ENCODE measurements at places on chromosomes 5 and 9. TPM values are rescaled to one million over a fixed set of nuclear protein-coding genes. Genes with fewer than 3 reads are reported as not detected.
A peak's percentile ranks its signal among the peaks of the same experiment; 100 is the strongest.

Gene FREM1
- 1.8 TPM for total RNA-seq

Gene GABBR2
- total RNA-seq: not detected

Gene RANBP3L
- total RNA-seq: 1.2 TPM

Gene GFM2
- total RNA-seq: 27.8 TPM

Gene PAIP1
- 91.8 TPM for total RNA-seq

Gene DCAF12
- total RNA-seq: 20.2 TPM

GRCh38 chr5:178831049-178831448, 28.7 kb upstream of the ZNF354B start:
- DNase-seq: no peak

GRCh38 chr5:150593593-150593992, 46.9 kb upstream of the SYNPO start:
- peak; percentile 73 for DNase-seq

DNA sequence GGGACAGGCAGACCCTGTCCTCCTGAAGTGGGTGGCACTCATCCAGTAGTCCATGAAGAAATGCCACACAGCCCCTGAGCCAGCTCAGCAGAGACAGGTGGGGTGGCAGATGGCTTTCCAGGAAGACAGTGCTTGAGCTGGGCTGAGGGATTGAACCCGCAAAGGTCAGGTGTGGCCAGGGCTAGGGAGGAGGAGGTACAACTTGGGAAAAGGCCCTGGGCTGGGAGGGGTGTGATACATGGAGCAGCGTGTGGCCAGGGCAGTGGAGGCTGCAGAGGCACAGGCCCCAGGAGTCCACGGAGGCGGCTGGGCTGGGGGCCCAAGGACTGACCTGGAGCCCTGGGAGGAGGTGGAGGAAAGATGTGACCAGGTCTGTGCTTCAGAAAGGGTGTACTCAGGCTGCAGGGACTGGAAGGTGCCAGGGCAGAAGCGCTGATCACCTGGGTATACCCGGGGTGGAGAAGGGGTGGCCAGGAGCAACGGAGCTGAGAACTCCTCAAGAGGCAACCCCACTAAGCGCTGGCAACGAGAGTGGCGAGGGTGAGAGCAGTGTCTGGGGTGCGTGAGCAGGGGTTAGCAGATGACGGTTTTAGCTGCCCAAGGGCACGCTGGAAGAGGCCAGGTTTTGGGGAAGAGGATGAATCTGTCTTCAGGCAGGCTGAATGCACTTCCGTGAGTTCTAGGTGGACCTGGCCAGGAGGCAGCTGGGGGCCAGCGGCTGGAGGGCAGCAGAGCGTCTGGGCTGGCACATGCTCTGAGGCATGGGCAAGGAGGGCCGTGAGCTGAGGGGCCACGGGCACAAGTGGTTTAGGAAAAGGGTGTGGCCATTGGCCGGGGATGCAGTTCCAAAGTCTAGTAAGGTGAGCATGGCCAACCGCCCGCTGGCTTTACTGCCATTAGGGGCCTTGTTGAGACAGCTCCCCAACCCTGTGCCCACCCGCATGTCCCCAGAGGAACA, 3.9 kb upstream of the RABL6 start:
- no peak for DNase-seq

GRCh38 chr5:7066471-7067235, 329.3 kb upstream of the ADCY2 start:
- DNase-seq: no peak

DNA sequence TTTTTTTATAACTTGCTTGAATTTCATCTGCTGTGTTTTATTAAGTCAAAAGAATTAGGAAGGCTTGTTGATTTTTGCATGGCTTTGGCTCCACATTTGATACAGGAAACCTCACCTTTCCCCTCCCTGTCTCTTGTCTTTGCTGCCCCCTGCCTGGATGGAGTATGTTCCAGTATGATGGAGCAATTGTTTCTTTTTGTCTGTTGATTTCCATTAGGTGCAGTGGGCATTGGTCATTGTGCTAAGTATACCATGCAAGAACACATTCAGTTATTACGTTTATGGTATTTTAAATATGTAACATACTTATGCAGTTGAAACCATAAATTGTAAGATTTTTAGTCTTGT, 19.6 kb downstream of the TJP2 start:
- no peak for DNase-seq

DNA sequence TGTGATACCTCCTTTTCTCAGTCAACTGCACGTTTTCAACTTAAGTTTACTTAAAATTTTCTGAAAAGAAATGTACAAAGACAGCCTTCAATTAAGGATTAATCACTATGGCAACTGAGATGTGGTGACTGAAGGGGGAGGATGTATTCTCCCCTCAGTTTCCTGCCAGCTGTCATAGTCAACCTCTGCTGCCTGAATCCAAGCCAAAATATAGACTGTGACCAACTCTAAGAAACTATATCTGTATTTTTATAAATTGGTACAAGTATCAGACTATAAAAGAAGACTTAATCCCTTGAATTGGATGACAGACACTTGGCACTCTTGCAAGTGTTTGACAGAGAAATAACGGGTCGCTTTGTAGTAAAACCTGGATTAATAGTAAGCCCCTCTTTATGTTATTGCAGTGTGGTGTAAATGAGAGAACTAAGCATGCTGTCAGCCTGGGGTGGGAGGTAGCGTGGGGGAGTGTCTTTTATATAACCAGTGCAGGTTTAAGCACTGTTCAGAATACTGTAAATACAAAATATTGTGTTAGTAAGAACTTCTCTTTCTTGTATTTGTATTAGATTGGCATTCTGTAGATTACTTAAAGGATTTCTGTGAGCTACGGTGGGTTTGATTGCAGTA, 106.4 kb downstream of the ERCC6L2 start:
- DNase-seq: no peak

GRCh38 chr5:93130624-93131490, 450.2 kb downstream of the NR2F1-AS1 start:
- DNase-seq: no peak

- no peak for DNase-seq
Observed at GRCh38 chr9:93099551-93100275, 3.7 kb downstream of the CARD19 start.

DNA sequence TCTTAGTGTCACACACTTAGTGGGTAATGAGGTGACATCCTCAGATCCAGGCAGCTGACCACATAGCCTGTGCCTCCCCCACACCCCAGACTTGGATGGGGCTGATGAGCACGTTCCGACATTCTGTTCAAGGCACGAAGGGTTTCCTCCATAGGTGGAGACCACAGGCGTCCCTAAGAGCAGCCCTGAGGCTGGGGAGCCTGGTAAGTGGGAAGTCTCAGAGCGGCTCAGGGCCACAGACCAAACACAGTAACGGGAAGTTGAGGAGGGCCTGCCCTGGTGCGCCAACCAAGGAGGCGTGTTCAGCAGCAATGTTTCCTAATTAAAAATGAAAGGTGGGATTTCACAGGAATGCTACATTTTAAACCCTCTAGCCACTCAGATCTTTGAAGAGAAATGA, 102.3 kb upstream of the PHYKPL start:
- peak; percentile 28 for DNase-seq

DNA sequence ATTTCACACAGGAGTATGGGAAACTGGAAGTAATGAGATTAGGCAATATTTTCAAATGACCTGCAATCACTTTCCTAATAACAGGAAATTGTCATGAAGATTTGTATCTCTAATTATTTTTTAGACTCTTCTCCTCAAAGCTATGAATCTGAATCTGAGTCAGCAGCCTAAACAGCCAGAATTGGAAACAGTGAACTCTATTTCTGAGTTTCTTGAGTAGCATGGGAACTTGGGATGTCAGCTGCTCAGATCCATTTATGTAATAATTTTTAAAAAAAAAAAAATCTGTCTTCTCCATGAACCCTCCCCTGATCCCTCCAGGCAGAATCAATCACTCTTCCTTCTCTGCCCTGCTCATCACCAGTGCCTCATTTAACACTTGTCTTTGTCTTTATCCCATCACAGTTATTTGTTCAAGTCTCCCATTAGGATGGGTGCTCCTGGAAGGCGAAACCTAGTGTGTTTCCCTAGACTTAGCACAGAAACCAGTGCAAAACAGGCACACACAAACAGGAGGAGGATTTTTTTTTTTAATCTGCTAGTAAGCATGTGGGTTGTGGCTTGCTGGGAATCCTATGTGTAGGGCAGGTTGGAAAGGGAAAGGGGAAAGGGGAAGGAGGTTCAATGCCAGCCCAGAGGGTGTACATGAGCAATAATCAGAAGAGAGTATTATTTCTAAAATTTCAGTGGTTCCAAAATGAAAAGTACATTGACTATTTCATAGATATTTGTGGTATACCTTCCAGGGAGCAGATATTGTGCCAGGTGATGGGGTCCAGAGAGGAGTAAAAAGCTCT, 186.8 kb downstream of the TTLL11 start:
- no peak for DNase-seq

DNA sequence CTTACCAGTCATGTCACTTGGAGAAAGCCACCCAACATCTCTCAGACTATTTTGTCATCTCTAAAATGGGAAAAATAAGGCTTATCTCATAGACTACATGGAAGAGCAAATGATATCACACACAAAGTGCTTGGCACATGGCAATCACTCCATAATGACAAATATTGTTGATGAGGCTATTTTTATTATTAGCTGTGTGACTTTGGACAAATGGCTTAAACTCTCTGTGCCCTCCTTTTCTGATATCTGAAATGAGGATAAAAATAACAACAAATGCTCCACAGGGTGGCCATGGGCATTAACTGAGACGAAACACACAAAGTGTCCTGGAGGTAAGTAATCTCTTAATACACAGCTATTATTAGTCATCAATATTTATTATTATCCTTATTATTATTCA, 125.5 kb upstream of the HAND1 start:
- no peak for DNase-seq

- no peak for DNase-seq
Observed at GRCh38 chr5:137071526-137071925, 427.6 kb downstream of the SPOCK1 start.

GRCh38 chr9:112764344-112764743, 13.8 kb downstream of the SNX30 start:
- DNase-seq: no peak

DNA sequence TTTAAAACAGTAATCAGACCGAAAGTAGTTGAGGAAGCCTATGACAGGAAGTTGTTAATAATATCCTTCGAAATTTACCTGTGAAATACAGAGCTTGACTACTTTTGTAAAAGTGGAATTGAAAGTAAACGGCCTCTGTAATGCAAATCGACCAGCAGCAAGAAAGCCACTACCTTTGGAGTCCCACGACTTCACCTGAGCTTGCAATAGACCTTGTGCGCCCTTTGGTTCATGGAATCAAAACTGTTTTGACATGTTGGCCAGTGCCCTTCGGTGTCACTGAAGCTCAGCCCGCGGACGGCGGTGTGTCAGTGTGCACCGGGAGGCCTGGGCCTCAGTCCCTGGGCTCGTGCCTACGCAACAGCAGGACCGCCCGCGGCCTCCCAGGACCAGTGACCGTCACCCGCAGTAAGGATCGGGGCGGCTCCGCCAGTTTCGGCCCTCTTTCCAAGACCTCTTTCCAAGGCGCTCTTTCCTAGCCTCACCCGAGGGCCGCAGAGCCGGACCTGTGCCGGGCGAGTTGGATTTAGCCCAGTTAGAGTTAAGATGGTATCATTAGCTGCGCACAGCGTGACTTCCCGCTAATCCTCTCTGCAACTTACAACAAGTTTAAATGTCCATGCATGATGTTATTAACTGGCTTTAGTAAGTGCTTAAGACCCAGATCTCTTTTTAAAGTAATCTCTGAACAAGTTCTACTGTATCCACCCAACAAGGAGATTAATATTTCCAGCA, 223.3 kb downstream of the MEF2C start:
- no peak for DNase-seq

- DNase-seq: no peak
Observed at GRCh38 chr9:77802515-77803293, 154.6 kb upstream of the GNA14 start.

GRCh38 chr9:92679413-92680165, 9.7 kb upstream of the IPPK start:
- no peak for DNase-seq

GRCh38 chr5:77893225-77893860, 117.2 kb upstream of the TBCA start:
- peak; percentile 45 for DNase-seq

GRCh38 chr5:3590161-3590966, 5.3 kb upstream of the IRX1 start:
- no peak for DNase-seq

- no peak for DNase-seq
Observed at GRCh38 chr9:76087976-76088375, 197.5 kb downstream of the PCSK5 start.

DNA sequence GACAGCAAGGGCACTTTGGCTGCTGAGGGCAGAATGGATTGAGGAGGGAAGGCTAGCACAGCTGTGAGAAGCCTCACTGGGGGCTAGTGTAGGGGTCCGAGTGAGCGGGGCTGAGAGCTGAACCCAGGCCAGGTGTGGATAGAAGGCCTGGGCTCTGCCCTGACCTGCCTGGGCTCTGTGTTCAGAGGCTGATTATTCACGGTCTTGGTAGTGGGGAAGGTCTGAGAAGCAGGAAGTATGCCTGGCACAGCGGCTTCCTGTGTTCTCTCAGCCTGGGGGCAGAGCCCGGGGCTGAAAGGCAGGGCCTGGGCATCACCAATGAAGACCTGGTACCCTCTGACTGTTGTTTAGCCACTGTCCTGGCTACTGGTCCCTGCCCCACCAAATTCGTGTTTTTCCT, 136.4 kb upstream of the TBC1D2 start:
- no peak for DNase-seq

DNA sequence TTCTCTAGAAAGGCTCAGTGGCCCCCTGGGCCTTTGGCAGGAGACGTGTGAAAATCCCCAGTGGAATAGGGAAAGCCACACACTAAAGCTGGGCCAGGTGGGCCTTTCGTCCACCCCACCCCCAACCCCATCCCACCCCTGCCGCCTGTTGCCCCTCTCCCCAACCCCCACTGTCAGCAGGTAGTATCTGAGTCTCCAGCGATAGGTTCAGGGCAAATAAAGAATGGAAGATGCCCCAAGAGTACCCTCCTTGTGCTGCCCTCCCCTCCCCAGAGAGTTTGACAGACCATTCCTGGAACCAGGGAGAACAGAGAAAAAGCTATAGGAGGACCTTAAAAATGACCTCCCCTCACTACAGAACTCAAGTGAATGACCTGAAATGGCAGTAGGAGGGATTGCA, 36.7 kb upstream of the UBE2D2 start:
- DNase-seq: no peak

- no peak for DNase-seq
Observed at GRCh38 chr9:104118916-104119315, 24.8 kb downstream of the SMC2 start.

- DNase-seq: no peak
Observed at GRCh38 chr9:5425006-5425628, 12.6 kb downstream of the PLGRKT start.

DNA sequence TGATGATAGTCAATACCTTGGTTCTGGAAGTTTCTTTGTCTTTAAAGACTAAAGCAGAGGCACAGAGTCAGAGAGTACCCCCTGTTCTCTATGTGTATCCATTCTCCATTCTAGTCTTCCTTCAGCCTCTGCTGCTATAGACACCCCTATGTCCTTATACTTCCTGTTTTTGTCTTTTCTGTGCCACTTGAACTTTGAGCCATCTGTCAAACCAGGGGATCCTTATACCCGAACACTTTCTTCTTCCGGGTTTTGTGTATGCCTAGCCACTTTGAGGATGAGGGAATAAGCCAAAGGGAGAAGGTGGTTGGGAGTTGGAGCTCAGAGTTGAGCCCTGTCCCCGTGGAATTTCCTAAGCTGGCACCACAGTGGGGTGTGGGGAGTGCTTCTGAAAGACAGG, 61.1 kb upstream of the IL6ST start:
- no peak for DNase-seq

GRCh38 chr9:135514342-135515082, 6.7 kb upstream of the LCN1 start:
- no peak for DNase-seq
